ENCODE measurements at places on chromosomes 4 and X. TPM values are rescaled to one million over a fixed set of nuclear protein-coding genes. Genes with fewer than 3 reads are reported as not detected.

DNA sequence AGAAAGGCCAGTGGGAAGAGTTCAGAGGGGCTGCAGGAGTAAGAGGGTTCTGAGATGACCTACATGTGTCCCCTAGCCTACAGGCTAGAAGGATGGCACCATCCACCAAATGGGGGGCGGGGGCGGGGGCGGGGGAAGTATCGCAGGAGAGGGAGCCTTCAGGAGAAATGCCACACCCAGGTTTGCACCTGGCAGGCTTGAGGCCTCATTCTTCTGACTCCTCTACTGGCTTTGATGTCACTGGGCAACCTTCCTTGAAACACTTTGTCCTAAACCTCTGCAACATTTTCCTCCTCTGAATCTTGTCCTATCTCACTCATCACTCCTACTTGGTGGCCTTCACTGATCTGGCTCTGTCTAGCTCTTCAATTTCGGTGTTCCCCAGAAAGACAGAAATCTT, 24.0 kb downstream of the CD99L2 start:
- no peak for DNase-seq

The GIMD1 gene
- total RNA-seq: not detected

GRCh38 chr4:110216129-110216528, 17.7 kb upstream of the ELOVL6 start:
- no peak for DNase-seq

DNA sequence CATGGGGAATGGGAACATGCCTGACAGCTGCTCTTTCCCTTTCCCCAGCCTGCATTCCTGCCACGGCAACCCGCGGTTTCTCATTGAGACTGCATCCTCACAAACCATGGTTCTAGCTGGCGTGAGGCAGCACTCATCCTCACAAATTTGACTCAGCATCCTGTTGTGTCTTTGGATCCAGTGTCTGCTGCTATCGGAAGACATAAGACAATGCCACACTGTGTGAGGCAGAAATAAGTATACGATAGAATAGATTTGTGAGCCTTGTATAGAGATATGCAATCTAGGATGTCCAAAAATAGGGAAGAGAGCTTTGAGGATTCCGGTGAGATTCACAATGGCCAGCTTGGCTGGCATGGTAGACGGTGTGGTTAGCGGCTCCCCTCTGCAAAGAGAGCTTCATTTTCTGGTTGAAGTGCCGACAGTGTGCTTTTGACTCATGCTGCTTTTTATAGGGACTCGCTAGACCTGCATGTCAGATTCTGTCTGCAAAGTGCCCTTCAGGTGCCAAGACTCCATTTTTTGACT, 161.3 kb upstream of the PSAPL1 start:
- no peak for DNase-seq

- DNase-seq: no peak
These were observed 473 bp upstream of the BCLAF3 start for GRCh38 chrX:19991350-19991718.

The ZRSR2 gene
- total RNA-seq: 13.1 TPM

DNA sequence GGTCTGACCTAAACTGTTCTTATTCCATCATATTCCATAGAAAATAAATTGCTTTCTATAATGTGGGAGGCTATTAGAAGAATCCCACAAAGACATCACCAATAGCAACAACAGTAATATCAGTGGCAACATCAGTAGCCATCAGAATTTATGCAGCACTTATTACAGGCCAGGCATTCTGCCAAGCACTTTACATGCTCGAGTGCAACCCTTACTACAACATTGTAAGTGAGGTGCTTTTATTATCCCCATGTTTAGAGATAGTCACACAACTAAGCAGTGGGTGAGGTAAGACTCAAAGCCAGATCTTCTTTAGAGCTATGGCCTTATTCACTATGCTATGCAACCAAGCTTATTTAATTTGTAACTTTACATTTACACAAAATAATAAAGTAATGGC, 317.1 kb upstream of the BMP3 start:
- no peak for DNase-seq

DNA sequence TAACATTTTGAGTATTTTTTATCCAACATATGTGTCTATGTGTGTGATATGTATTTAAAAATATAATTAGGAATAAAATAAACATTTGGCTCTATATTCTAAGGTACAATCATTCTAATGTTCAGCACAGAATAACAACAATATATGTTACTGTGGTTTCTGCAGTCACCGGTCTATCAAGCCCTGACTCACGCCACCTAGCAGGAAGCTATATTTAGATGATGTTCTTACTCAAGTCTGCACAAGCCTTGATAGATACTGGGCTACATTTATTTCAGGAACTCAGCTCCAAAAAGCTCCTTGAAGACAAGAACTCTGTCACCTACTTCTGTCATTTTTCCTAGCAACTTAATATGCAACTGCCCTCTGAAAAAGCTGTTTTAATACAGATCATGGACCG, 152.0 kb upstream of the FTHL17 start:
- no peak for DNase-seq

GRCh38 chrX:68953331-68953730, 124.5 kb downstream of the EFNB1 start:
- DNase-seq: no peak

- DNase-seq: no peak
These were observed at the start of gene CC2D2A for GRCh38 chr4:15469402-15470127. Gene CC2D2A, plus strand, starts transcription at chr4:15469882. Its CDS starts 6,051 bp downstream, at chr4:15475933.

The MAGEA9B gene
- not detected for total RNA-seq

DNA sequence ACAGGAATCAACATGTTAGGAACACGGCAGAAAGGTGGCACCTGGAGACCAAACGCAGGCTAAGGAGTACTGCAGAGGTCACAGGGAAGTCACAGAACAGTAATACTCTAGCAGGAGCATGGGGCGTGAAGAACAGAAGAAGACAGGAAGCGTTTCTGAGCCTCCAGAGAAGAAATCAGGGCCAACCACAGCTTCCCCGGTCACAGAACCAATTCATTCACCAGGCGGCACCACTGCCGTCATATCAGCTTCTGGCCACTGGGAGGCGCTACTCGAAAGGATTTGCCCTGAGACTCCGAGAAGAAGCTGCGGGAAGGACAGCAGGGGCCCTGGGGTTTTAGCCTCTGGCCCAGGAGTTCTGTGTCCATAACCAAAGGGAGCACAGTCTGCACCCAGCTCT, 78.0 kb upstream of the DRD5 start:
- DNase-seq: peak; percentile 85

DNA sequence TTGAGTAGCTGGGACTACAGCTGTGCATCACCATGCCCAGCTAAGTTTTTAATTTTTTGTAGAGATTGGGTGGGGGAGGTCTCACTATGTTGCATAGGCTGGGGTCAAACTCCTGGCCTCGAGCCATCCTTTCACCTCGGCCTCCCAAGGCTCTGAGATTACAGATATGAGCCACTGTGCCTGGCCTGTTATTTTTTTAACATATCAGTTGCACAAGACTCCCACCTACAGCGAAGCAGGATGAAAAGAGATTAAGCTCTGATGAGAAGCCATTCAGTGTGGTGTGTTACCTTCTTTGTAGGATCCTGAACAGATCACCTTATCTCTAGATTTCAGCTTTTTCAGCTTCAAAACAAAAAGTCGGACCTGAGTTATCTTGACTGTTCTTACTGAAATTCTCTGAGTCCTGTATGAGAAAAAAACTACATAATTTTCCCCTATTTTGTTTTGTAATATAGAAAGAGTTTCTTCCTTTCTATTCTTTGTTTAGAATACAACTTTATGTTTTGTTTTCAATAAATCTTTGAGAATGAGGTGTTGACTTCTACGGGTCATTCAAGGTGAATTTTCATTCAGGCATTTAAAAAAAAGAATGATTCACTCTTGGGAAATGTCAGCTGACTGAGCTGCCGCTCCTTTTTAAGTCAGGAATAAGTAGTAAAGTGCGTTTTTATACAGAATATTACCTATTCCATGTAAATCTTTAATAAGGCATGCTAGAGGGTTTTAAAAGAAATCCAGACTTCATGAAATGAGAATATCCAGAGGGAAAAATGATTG, 134.6 kb downstream of the ARSF start:
- no peak for DNase-seq

The MAP3K15 gene
- not detected for total RNA-seq

The ADH6 gene
- total RNA-seq: not detected

DNA sequence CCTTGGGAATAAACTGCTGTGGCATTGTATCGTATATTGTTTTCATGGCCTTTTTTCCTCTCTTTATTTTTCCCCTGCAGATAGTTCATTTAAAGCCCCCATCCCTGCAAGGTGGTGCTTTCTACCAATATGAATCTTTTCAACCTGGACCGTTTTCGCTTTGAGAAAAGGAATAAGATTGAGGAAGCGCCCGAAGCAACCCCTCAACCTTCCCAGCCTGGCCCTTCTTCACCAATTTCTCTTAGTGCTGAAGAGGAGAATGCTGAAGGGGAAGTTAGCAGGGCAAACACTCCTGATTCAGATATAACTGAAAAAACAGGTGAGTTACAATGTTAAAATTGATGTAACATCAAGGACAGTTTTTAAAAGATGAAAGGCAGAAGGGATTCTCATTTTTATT, 601 bp downstream of the SMARCAD1 start:
- no peak for DNase-seq

GRCh38 chr4:146550161-146550560, 28.4 kb upstream of the SLC10A7 start:
- DNase-seq: no peak

The UCP1 gene
- total RNA-seq: not detected

The SPIN2A gene
- 0.67 TPM for total RNA-seq

GRCh38 chr4:141810038-141810711, 173.8 kb downstream of the IL15 start:
- DNase-seq: no peak

The CPLX1 gene
- total RNA-seq: 5.1 TPM

DNA sequence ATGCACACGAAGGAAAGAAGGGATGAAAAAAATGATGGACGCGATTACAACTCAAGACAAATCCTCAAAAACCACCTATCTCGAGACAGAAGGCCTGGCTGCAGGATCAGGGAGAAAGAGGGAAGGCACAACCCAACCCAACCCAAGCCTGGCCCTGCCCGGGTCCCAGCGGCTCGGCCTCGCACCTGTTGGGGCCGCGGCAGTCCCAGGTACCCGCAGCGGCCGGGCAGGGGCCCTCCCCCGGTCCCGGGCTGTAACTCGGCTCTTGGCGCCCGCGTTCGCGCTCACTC, 464 bp downstream of the RASGEF1B start:
- DNase-seq: no peak

The DMP1 gene
- total RNA-seq: not detected

The SYNPO2 gene
- total RNA-seq: 960 TPM

DNA sequence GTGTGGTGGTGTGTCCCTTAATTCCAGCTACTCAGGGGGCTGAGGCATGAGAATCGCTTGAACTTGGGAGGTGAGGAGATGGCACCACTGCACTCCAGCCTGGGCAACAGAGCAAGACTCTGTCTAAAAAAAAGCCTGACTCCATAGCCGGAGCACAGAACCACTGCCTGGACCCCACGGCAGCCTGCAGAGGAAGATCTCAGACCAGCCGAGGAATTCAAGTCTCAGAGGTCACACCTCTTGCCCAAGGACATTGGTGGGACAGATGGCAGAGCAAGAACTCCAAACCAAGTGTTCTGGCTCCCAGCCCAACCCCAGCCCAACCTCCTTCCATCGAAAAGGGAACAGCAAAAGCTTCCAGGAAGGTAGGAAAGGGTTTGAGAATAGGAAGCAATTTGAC, 70.8 kb downstream of the SMIM20 start:
- no peak for DNase-seq

DNA sequence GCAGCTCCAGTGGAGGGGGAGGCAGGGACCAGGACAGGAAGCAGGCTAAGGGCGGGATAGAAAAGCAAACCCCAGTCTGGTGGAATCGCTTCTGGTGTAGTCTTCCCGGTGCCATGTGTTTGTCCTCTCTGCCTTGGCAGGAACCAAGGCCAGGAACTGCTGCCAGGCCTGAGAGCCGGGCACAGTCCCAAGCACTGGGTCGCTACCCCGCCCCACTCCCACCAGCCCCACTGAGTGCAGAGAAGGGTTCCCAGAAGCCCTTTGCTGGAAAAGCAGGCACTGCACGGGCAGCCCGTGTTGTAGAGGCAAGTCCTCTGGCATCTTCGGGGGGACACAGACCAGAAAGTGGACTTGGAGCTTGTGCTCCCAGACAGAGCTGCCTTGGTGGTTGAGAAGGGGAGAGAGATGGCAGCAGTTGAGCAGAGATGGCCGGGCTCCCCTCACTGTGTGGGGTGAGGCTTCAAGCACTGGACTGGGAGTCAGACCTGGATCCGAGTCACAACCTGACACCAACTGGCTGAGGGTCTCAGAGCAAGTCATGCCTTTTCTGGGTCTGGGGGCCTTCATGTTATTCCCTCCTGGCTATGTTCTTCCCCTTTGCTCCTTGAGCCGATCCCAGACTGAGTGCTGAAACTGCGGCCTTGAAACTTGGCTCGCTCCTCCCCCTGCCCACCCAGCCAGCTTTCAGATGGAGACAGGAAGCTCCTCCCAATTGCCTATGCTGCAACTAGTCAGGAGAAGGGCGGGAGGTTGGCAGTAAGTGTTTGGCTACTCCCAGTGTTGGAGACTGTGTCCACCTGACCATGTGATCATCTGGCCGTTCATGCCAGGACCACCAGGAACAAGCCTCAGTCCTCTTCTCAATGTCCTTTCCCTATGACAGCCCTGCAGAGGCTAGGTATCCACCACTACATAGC, 59.7 kb upstream of the MTM1 start:
- DNase-seq: peak; percentile 87

The PABPC4L gene
- 1.6 TPM for total RNA-seq

DNA sequence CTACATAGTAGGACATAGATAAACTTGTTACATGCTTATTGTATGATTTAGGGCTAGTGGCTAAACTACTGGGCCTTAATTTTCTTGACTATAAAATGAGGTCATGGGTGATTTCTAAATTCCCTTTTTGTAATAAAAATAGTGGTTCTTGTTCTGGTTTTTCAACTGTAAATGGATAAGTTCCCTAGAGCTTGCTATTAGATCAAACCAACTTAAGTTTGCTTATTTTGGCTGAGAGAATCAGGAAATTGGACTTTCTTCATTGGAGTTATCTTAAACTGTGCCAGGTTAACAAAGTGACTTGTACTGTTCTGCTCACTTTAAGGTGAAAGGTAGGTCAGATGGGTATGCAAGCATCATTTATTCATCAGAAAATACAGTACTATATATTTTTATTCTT, 78.3 kb downstream of the PDLIM5 start:
- DNase-seq: no peak
